RWPE1 (cell line): ENCODE measurements at places on chromosomes 3 and 15.

DNA sequence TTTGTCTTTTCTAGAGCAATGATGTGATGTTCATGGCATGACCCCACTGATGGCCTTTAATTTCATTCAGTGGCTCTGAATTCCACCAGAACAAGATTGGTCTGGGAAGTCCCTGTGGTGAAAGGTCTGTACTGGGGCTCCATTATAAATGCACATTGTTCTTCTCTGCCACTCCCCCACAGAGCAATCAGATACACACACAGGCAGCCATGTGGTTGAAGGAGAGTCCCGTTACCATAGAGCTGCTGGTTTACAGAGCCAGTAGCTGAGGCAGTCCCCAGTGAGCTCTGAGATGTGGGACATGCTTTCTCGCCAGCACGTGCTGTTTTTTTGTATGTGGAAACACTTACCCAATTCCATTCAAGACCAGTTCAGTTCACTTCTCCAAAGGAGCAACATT lies 172.7 kb upstream of the TRIM42 start:
- DNase-seq = no peak

- DNase-seq = no peak
Observed at GRCh38 chr3:153215966-153216365, 53.9 kb downstream of the RAP2B start.

GRCh38 chr3:64063983-64064438 lies 40.7 kb upstream of the PSMD6 start:
- DNase-seq = no peak

GRCh38 chr15:79403501-79403900 lies 28.6 kb upstream of the MINAR1 start:
- DNase-seq = no peak
